ENCODE measurements at places on chromosomes 5 and 9.

DNA sequence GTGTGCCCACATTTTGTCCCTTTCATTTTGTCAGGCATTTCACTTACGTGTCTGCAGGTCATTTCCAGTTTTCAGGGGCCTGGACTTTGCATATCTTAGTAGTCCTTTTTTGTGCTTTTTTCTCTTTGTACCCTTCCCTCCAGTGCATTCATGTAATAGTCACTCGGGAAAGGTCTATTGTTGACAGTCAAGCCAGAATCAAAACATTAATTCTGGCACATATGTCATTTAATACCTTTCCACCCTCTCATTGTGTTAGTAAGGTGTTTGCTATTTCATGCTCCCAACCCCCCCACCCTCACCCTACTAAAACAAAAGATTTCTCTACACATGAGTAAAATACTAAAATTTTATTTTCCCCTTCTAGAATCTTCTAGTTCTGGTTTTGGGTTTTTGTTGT is 42.7 kb downstream of the UGCG start:
- DNase-seq: peak; percentile 42

- no peak for DNase-seq
Measured at GRCh38 chr5:145981589-145982571, 45.5 kb downstream of the SH3RF2 start.

DNA sequence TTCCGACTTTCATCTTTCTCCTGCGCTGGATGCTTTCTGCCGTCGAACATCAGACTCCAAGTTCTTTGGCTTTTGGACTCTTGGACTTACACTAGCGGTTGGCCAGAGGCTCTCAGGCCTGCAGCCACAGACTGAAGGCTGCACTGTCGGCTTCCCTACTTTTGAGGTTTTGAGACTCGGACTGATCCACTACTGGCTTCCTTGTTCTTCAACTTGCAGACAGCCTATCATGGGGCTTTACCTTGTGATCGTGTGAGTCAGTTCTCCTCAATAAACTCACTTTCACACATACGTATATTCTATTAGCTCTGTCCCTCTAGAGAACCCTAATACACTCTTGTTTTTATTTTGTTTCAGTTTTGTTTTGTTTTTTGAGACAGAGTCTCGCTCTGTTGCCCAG is 10.3 kb downstream of the FKBP15 start:
- DNase-seq: no peak

GRCh38 chr9:21674894-21675293 is 127.5 kb upstream of the MTAP start:
- peak; percentile 90 for DNase-seq

- no peak for DNase-seq
Measured at GRCh38 chr9:134883040-134883782, 2.6 kb downstream of the FCN2 start.

DNA sequence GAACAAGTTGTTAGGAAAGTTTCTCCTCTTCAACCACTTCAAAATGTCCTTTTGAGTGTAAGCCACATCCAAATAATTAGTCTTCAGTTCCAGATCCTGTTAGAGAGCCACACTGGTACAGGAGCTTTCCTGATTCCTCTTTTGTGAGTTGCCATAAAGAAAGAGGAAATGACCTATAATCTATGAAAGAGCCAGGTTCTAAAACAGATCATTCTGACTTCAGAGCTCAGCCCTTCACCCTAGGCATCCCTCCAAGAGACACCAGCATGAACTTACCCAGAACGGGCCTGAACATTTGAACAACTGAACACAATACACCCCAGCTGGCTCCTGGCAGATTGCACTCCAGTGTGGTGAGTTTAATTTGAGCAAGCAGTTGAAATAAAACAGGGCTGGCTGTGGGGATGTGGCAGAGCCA is 25.7 kb downstream of the SLC1A1 start:
- DNase-seq: no peak
